Aorta (tissue), 5 donors: ENCODE measurements at places on chromosomes 7 and 10.

- no peak for DNase-seq
Observed at GRCh38 chr10:32256613-32257437, 90.1 kb downstream of the EPC1 start.

- no peak for DNase-seq
Observed at GRCh38 chr10:2471811-2472210, 595.5 kb upstream of the PFKP start.

GRCh38 chr7:16891874-16892643, 10.3 kb upstream of the AGR3 start:
- DNase-seq: no peak

DNA sequence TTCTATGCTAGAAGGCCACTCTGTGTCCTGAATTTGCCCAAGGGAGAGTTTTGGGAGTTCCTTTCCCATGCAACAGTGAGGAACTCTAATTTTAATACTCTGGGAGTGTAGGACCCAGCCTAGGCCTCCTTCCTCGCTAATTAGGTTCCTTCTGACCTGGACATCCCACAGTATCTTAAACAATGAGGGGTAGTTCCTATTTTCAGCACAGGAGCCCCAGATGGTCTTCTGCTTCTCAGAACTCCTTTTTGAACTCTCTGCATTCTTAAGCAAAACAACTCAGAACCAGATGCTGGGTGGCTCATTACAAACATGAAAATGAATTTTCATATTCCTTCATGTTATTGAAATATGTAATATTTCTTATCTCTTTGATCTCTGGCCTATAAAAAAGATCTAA, 116.9 kb downstream of the LRMDA start:
- no peak for DNase-seq

DNA sequence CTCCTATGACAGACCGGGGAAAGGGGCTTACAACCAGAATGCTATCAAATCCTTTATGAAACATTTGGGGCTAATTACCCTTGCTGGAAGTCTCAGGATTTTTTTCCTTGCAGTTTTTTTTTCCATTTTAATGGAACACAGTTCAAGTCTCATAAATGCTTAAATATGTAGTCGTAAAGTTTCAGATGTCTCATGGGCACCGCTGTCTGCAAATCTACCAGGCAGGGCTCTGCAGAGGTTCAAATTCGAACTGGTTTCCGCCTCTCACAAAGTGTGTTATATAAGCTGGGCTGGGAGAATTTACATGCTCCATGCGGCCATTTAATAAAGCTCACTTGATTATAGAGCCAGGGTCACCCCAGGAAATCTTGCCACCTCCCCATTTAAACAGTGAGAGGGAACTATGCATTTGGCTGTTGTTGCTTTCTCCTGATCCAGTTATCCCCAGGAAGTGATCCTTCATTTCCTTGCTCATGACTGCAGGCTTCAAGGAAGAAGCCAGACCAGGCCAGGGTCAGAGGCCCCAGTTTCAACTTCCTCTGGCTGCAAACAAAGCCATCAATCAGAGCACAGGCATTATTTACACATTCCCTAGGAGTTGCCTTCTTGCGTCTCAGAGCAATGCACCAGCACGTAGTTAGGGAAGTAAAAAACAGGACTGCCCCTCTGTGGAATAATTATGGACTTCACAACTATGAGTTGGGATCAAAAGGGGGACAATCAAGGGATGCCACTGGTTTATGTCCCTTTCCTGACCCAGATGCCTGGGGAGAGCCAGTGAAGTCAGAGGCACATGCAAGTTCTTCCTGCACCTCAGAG, 358.8 kb downstream of the PRPF18 start:
- DNase-seq: peak; percentile 58

- no peak for DNase-seq
Observed at GRCh38 chr7:107661865-107662379, 1.3 kb downstream of the SLC26A4 start.

GRCh38 chr10:109215291-109216075, 707.8 kb downstream of the XPNPEP1 start:
- no peak for DNase-seq
